CD8-positive, alpha-beta T cell (primary cell): ENCODE measurements at places on chromosomes 3 and 15.

DNA sequence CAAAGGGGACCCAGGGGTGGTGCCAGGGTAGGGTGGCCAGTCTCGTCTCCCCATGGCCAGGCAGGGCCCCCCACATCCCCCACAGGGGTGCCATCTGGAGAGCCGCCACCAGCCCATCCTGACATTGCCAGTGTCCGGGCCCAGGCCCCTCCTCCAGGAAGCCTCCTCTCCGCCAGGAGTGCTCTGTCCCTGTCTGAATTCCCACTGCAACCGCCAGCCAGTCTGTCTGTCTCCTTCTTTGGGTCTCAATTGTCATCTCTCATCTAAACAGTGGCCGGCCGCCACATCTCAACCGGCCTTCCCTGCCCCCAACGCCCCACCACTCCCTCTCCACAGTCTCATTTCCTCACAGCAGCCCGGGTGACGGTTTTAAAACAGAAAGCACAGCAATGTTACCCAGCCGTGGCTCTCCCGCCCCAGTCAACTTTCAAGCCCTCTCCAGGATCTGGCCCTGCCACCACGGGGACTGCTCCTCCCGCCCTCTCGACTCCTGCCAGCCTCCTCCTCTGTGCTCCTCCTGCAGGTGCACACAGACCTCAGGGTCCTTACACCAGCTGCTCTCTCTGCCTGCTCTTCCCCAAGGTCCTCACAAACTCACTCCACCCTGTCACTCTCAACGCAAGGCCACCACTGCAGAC lies 57.0 kb downstream of the IQSEC1 start:
- no peak for DNase-seq

- DNase-seq, result no peak
Observed at GRCh38 chr15:55937040-55937439, 56.4 kb downstream of the NEDD4 start.

GRCh38 chr3:108076564-108076963 lies 14.3 kb downstream of the CD47 start:
- no peak for DNase-seq

- no peak for DNase-seq
Observed at GRCh38 chr3:39644176-39644575, 165.2 kb upstream of the MYRIP start.

GRCh38 chr3:177487635-177488186 lies 290.4 kb upstream of the TBL1XR1 start:
- DNase-seq, result no peak

GRCh38 chr3:66418475-66418931 lies 82.3 kb downstream of the LRIG1 start:
- DNase-seq, result no peak

DNA sequence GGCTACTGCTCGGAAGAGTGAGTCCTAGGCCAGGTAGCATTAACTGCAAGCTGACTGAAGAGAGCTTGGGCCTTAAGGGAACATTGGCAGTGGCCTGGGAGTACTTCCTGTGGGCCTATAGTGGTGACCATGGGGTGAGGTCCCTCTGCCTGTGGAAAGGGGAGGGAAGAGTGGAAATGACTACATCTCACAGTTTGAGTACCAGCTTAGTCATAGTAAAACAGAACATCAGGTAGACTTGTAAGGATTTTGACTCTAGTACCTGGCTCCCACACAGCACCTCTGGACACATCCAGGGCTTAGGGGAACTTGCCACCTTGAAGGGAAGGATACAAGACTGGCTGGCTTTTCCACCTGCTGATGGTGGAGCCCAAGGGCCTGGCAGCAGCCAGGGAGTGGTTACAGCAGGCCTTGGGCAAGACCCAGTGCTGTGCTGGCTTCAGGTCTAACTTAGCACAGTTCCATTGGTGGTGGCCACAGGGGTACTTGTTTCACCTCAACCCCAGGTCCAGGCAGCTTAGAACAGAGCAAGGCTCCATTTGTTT lies 147.8 kb downstream of the SLC9A9 start:
- no peak for DNase-seq

GRCh38 chr15:64694816-64695215 lies 80.6 kb downstream of the RBPMS2 start:
- no peak for DNase-seq

DNA sequence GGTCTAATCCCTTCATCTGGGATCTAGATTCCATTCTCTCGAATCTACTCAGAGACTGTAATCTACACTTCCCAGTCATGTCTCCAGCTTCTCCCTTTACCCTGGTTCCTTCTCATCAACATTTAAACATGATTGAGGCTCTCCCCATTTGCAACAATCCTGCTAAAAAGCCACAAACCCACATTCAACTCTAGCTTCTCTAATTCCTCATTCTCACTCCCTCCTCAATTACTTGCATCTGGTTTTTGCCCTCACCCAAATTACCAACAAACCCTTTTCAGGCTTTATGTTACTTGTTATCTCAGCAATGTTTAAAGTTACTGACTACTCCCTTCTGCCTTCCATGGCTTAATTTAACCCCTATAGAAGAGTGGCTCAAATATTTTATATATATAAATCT lies 11.5 kb downstream of the ETFA start:
- DNase-seq, result no peak

- no peak for DNase-seq
Observed at GRCh38 chr3:94173673-94174434, 111.0 kb downstream of the NSUN3 start.

- DNase-seq, result no peak
Observed at GRCh38 chr3:157356541-157356940, 80.1 kb upstream of the PTX3 start.

- DNase-seq, result no peak
Observed at GRCh38 chr3:37216597-37217097, 42.3 kb upstream of the LRRFIP2 start.

GRCh38 chr3:176919836-176920765 lies 277.2 kb downstream of the TBL1XR1 start:
- DNase-seq, result no peak

DNA sequence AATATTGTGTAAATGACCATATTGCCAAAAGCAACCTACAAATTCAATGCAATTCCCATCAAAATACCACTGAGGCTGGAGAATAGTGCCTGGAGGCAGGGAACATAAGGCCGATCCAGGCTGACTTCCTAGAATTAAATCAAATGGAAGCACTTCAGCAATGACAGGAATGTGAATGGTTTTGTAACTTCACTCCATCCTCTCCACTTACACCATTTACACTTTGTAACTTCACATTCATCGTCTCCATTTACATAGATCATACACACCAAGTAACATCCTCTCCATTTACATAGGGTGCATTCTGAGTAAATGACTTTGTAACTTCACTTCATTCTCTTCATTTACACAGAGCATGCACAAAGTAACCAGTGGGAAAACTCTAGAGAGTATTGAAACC lies 11.6 kb downstream of the STRIT1 start:
- no peak for DNase-seq

DNA sequence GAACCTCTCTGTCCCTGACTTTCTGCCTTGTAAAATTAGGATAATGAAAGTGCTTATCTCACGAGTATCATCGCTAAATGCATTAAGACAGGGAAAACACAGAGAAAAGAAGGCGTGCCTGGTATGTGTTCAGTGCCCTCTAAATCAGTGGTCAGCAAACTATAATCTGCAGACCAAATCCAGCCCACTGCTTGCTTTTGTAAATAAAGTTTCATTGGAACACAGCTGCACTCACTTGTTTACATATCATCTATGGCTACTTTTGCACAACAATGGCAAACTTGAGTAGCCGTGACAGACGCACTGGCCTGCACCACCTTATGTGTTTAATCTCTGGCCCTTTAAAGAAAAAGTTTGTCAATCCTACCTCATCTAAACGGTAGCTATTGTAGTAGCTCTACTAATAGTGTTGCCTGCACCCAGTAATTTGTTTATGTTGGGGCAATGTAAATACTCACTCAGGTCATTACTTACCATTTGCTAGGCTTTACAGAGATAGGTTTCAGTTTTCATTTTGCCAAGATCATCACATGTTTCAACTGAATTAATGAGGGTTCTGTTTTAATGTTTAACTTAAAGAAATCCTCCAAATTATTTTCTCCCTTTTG lies 229.4 kb downstream of the FEZF2 start:
- DNase-seq, result no peak

GRCh38 chr3:42590989-42591756 lies 513 bp downstream of the SS18L2 start:
- DNase-seq, result no peak

DNA sequence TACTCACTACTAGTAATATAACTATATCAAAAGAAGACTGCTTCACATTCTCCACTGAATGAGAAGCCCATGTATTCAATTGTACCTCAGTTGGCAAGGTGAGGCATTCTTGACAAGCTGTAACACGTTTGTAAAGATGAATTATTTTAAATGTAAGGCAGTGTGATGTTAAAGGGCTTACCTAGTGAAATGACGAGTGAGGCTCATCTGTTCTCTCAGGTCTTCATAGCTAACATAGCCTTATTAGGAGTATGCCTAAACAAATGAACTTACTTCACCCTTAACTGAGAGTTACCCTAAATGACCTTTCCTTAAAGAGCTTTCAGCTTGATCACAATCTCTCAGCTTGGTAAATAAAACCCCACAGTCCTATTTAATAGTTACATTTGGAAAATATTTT lies 127.3 kb downstream of the FEZF2 start:
- no peak for DNase-seq

- no peak for DNase-seq
Observed at GRCh38 chr15:59591356-59591755, 20.2 kb upstream of the GCNT3 start.

- DNase-seq, result no peak
Observed at GRCh38 chr3:37773911-37774310, 87.8 kb upstream of the CTDSPL start.

GRCh38 chr3:66527246-66527645 lies 26.4 kb upstream of the LRIG1 start:
- DNase-seq, result no peak

- DNase-seq, result no peak
Observed at GRCh38 chr3:160860346-160860745, 104.3 kb downstream of the PPM1L start.

DNA sequence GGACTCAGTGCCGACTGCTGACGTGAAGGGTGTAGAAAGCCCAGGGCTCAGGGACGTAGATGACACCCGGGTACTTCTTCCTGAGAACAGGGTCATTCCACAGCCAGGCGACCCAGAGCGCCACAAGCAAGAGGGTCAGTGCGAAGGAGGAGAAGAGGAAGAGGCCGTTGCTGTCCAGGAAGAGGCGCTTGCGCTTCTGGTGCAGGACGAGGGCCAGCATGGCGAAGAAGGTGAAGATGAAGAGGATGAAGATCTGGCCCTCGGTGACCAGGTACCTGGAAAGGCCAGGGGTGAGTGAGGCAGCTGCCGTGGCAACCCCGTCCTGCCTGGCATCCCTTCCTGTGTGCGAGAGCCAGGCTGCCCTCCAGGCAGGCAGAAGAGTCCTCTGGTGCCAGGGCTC lies 3.0 kb upstream of the CALML4 start:
- no peak for DNase-seq

DNA sequence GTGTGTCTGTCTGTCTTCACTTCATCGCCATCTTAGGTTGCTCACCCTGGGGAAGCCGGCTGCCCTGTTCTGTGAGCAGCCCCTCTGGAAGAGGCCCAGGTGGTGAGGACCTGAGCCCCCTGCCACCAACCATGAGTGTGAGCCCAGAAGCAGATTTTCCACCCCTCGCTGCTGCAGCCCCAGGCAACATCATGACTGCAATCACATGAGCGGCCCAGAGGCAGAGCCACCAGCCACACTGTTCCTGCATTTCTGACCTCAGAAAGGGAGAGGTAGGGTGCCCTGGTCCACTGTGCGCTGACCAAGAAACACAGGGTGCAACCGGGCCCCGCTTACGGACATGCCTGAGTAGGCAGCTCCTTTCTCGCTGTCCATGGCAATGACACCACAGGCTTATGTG lies 92.3 kb upstream of the IQSEC1 start:
- no peak for DNase-seq

DNA sequence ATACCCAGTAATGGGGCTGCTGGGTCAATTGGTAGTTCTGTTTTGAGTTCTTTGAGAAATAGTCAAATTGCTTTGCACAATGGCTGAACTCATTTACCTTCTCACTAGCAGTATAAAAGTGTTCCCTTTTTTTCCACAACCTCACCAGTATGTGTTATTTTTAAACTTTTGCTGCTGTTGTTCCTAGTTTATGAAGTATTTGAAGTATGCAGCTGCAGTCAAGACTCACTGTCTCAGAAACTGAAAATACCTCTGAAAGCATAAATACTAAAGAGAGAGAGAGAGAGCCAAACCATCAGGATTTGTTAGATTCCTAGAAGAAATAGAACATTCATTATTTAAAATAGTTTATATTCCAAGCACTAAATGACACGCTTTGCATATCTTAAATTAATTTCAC lies 764.2 kb downstream of the NTRK3 start:
- no peak for DNase-seq

DNA sequence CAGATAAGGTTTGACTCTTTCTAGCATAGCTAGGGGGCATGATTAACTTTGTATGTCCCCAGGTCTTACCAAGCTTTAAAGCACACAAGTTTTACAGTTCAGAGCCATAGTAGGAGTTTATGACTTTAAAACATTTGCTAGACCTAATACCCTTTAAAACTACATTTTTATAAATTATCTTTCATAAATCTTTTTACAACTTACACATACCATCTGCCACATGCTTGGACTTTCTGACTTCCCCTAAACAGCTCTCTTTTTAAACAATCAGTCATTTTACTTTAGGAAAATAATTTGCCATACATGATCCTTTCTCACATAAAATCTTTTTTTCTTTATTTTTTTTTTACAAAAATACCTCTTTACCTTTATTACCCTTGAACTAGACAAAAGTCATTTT lies 735.3 kb upstream of the CADM2 start:
- DNase-seq, result no peak

DNA sequence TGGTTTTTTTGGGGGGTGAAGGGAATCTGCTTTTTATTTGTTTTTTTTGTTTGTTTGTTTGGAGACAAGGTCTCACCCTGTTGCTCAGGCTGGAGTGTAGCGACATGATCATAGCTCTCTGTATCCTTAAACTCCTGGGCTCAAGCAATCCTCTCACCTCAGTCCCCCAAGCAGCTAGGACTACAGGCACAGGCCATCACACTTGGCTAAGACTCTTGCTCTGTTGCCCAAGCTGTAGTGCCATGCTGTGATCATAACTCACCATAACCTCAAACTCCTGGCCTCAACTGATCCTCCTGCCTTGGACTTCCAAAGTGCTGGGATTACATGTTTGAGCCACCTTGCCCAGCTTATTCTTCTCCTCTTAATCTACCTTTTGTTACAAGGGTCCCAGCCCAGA lies 31.8 kb downstream of the GPR176 start:
- no peak for DNase-seq

GRCh38 chr3:61043156-61043555 lies 208.1 kb downstream of the FHIT start:
- no peak for DNase-seq

- no peak for DNase-seq
Observed at GRCh38 chr3:8441969-8442559, 59.6 kb upstream of the LMCD1 start.

GRCh38 chr15:33438396-33438795 lies 127.6 kb downstream of the RYR3 start:
- no peak for DNase-seq

DNA sequence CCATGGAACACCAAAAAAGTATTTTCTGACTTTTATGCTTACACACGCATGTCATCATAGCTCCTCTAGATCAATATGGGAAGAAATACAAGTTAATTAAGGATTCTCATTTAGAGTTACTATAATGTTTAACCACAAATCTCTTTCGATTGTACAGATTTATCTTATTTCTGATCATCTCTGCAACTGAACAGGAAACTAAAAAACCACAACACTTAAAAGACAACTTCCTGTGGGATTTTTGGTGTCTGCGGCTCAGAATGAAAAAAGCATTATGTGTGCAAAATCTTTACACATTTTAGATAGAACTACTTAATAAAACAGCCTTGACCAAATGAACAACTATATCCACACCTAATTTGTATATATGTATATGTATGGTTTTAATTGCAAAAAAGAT lies 3.0 kb upstream of the TJP1 start:
- peak; percentile 72 for DNase-seq
